ENCODE measurements at places on chromosomes 5 and 9.

DNA sequence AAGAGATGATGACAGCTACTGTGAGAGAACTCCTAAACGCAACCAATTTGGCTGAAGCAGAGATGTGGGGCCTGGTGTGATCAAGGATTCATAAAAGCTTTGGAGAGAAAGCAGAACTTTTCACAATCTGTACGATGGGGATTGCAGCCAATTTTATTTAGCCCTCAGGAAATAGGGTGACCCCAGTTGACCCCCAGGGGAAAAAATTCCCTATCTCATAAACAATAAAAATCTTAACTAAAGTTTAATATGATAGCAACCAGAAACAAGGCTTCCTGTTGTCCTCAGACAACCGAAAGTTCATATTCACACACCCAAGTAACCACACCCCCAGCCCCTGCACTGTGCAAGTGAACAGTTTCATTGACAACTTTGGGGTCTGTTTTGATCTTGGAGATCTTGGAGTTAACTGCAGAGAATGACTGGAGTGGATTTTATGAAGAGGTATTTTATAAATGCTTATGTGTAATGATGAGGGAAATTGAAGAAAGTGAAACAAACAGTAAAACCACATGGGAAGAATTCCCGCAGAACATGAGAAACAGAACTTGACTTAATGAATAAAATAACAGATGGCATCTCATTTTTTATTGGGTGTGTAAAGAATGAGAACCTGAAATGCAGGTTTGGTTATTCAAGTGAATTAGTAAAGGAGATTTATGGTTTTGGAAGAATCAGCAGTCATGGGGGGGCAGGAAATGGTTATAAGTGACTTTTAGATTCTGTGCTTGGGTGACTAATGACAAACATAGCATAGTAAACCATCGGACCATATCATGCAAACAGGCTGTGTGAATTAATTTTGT is 94.5 kb downstream of the PDE4D start:
- no peak for DNase-seq

GRCh38 chr5:75053304-75054133 is 1.2 kb upstream of the GCNT4 start:
- DNase-seq, result no peak

- no peak for DNase-seq
Observed at GRCh38 chr9:116693233-116693731, 6.2 kb downstream of the TRIM32 start.

- DNase-seq, result no peak
Observed at GRCh38 chr5:138946831-138947560, 71.9 kb upstream of the LRRTM2 start.

- DNase-seq, result no peak
Observed at GRCh38 chr5:179866241-179867078, 7.8 kb upstream of the MRNIP start.

DNA sequence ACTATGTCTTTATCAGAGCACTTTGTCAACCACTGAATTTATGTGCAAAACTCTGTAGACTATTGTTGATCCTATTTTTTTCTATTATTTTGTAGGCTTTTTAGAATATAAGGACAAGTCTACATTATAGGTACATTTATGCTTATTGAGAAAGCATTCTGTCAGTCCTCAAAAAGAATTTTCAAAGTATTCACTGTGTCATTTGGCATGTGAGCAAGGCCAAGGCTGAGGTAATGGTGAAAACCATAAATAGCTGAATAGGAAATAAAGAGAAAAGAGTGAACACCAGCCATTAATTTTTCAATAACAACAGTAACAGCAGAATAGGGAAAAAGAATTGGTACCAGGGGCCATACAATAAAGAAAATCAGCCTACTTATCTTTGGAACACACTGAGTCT is 21.0 kb downstream of the SKIC3 start:
- no peak for DNase-seq

DNA sequence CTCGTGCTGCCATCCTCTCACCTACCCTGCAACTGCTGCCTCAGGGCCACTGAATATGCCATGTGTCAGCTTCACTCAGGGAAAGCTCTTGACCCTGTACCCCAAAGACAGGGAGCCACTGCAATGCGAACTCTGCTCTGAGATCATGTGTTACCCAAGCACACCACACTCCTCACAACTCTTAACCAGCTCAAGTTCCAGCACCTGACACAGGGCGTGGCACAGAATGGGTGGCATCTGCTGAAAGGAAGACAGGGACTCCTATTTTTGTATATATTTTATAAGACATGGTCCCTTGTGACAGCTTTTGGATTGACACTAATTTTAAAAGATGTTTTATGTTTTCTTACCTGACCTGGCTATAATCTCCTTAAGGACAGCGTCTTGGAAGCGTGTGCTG is 10.7 kb downstream of the PHYKPL start:
- DNase-seq, result no peak

DNA sequence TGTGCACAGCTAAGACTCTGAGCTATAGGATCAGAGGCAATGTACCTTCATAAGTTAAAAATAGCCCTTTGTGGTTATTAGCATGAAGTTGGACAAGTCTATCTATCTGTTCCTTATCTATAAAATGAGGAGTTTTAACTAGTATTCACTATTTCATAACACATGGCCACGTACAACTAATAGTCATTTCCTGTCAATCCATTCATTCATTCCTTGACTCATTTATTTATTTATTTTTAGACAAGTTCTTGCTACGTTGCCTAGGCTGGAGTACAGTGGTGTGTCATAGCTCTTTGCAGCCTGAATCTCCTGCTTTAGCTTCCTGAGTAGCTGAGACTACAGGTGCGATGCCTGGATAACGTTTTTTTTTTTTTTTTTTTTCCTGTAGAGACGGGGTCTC is 92.1 kb downstream of the NR3C1 start:
- no peak for DNase-seq

DNA sequence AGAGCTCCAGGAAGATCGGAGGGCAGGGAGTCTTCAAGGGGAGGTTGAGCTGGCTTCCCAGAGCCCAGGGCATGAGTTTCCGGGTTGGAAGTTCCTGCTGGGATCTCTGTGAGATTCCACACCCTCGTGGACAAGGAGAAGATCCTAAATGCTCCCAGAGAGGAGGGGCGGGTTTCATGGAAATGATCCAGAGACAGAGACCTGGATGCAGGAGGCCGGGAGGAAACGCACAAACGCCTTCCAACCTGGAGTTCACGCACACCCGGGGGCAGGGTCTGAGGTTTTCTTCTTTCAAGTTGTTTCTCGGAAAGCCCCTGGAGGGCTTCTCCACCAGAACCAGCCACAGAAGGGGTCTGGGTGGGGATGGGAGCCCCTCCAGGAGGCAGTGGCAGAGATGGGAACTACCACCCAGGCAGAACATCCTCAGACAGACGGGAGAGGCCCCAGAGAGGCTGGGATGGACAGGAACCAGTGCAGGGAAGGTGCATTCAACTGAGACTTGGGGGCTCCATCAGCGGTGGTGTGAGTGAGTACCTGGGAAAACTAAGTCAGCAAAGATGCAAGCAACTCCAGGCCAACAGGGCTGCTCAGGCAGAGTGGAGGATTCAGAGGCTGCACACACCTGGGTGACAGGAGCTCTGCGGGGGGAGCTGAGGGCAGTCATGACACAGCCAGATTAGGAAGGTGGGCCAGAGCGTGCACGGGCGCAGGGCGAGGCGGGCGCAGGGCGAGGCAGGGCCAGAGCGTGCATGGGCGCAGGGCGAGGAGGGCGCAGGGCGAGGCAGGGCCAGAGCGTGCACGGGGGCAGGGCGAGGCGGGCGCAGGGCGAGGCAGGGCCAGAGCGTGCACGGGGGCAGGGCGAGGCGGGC is 52.1 kb upstream of the EXOC3 start:
- DNase-seq, result no peak

GRCh38 chr5:67030289-67031056 is 166.1 kb downstream of the CD180 start:
- no peak for DNase-seq

- DNase-seq, result no peak
Observed at GRCh38 chr5:66661149-66661548, 65.0 kb downstream of the MAST4 start.

GRCh38 chr5:160675988-160676387 is 176.0 kb downstream of the ATP10B start:
- no peak for DNase-seq
